ENCODE measurements at places on chromosomes 6 and 20.

- DNase-seq: no peak
Measured at GRCh38 chr20:34085544-34086040, 26.5 kb downstream of the EIF2S2 start.

DNA sequence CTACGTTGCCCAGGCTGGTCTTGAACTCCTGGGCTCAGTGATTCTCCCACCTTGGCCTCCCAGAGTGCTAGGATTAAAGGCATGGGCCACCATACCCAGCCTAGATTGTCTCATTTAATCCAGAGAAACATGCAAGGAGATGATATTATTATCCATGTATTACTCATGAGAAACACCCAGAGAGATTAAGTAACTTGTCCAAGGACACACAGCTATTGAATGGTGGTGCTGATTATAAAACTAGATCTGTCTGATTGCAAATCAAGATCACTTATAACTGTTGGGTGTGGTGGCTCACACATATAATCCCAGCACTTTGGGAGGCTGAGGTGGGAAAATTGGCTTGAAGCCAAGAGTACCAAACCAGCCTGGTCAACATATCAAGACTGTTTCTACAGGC is 94.4 kb upstream of the ZNF217 start:
- no peak for DNase-seq

DNA sequence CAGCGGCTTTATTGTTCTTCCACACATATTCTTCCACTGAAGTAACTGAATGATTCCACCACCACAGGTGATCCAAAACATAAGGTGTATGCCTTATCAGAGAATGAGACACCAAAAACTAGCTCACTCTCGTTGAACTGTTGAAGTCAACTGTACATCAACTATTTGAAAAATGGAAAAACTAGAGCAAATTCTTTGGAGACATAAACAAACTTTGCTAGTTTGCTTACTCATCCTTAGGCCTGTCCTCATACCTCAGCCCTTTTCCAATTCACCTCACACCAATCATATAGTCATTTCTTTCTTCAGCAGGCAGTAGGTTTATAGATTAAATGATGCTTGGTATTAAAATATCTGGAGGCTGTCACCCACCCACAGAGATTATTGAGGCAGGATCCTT is 77.1 kb upstream of the RNF217 start:
- no peak for DNase-seq

GRCh38 chr6:10586302-10586701 is 65.2 kb downstream of the GCNT2 start:
- DNase-seq: no peak

GRCh38 chr20:32538526-32538939 is 46.6 kb downstream of the NOL4L start:
- DNase-seq: no peak

- no peak for DNase-seq
Measured at GRCh38 chr20:48622421-48622820, 205.4 kb downstream of the PREX1 start.

DNA sequence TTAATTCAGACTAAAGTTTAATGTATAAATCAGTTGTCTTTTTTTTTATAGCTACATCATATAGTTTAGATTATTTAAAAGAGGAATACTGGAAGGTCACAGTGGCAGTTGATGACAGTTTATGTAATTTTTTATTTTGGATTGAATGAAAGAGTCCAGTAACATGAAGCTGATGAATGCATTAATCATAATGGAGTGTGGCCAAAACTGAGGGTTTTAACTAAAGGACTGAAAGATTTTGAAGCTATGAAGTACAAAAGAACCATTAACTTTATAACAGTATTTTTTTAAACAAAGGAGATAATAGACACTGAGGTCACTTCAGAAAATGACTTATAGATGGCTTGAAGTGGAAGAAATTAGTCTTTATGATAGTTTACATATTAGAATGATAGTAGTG is 41.3 kb downstream of the TRMT11 start:
- DNase-seq: no peak

- no peak for DNase-seq
Measured at GRCh38 chr20:23229989-23230388, 120.6 kb upstream of the NXT1 start.

- DNase-seq: no peak
Measured at GRCh38 chr6:108559884-108560462, 744 bp upstream of the FOXO3 start.

DNA sequence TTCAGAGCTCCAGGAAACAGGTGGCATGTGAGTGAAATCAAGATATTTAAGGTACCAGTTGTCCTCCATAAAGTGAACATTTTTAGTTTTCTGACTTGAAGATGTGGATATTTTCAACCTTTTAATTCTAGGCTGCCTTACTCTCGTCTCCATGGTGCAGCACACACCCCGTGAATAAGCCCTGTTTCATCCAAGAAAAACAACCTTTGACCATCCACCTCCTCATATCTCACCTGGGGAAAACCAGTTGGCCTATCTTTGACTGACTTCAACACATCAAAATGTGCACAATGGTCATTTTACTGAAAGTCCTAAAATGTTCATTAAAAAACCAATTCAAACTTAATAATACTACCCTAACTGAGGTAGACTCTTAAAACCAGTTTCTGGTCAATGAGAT is 73.8 kb upstream of the CD2AP start:
- DNase-seq: no peak

Measured in activated CD8-positive, alpha-beta memory T cell treated with anti-CD3 and anti-CD28 coated beads for 1 hour (primary cell).